ENCODE measurements at places on chromosomes 11 and 22.

GRCh38 chr11:1751999-1752906 is 1.9 kb upstream of the IFITM10 start:
- no peak for DNase-seq

GRCh38 chr22:46287873-46288751 is 8.6 kb upstream of the GTSE1 start:
- no peak for DNase-seq

- no peak for DNase-seq
Measured at GRCh38 chr11:60500276-60500910, 7.8 kb downstream of the MS4A12 start.

- DNase-seq = no peak
Measured at GRCh38 chr11:123838659-123839058, 32.5 kb upstream of the OR6M1 start.

GRCh38 chr22:27616033-27616432 is 185.5 kb downstream of the MN1 start:
- no peak for DNase-seq

- DNase-seq = no peak
Measured at GRCh38 chr22:39514373-39514973, 5.9 kb upstream of the ATF4 start.
